Activated T-helper 17 cell treated with anti-CD3 and anti-CD28 coated beads, Interleukin-2, amount 50 U/mL, for 72 hours (primary cell): ENCODE measurements at places on chromosomes 1 and 21. TPM values are rescaled to one million over a fixed set of nuclear protein-coding genes. Genes with fewer than 3 reads are reported as not detected.

The TSSK3 gene
- 1.7 TPM for total RNA-seq

The WNT2B gene
- 0.48 TPM for total RNA-seq

The CELF3 gene
- total RNA-seq, result not detected

The TRAPPC3 gene
- total RNA-seq, result 47.8 TPM

The PRXL2B gene
- total RNA-seq, result 36.3 TPM

The TCHHL1 gene
- not detected for total RNA-seq

The CA6 gene
- 2.2 TPM for total RNA-seq
